ENCODE measurements at places on chromosomes 7 and 10.
A peak's percentile ranks its signal among the peaks of the same experiment; 100 is the strongest.

DNA sequence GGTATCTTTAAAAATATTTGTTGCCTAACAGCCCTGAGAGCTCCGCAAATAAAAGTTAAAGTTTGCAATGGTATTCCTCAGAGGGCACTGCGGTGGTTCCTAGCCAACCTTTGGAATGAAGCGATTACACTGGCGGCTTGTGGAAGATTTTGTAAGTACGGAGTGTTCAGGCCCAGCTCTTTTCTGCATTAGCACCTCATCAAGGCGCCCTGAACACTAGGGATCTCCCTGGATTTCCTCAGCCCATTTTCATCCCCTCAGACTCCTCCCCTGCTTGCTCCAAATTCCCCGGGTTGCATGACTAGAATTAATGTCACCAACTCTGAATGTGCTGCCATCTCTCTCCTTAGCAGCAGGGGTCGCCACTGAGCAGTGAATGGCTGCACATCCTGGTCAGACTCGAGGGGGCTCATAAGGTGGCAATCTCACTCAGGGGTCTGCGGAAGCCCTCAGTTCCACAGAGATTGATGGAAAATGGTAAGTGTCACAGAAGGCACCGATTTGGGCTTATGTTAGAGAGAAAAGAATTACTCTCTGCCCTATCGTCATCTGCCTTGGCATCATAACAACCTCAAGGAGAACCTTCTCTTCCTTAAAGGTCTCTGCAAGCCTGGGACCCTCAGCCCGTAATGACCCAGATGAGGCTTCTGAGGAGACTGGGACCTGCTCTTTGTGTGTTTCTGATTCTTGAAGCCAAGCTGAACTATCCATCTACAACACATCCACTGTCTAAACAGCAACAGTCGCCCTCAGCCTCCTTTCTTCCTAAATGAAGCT lies 262.8 kb upstream of the AOAH start:
- DNase-seq: peak; percentile 68

DNA sequence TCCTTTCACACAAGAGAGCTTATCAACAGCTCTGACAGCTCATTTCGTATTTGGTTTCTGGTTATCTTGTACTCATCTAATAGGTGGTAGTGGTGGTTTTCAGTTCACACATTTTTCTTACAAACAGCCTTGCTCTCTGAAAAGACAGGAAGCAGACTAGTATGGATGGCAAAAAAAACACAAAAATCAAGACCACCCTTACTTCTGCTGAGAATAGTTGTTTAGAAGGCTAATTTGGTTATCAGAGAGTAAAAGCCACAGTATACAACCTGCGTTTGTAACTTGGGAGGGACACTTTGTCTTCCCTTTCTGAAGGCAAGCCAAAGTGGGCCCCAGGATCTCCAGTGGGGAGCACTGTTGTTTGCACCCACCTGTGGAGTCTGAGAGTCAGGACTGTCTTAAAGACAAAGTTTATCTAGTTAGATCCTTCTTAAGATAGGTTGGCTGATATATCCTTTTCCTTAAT lies 68.0 kb downstream of the PIP4K2A start:
- no peak for DNase-seq

DNA sequence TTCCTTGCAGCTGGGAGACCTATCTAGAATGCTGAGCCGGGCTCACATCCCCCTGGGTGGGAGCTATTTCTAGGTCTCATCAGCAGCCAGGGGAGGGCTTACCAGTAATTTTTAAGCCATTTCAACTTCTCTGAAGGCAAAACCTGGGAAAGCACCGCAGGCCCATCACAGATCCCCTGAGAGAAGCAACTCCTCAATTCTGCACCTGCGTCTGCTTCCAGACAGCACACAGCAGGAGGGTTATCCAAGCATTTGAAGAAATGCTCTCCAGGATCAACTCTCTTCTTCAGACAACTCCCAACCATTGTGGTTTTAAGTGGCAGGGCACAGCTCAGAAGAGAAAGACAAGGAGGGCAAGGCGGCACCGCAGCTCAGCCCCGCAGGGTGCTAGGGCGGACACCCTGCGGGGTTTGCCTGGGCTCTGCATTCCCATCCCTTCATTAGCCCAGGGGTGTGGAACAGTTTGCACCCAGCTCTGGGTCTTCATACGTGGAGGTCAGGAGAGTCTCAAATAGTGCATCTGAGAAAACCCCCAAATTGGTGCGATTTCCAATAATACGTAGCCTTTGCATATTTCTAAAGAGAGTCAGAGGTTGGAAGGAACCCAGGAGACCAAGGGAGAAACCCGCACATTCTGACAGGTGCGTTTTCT lies 618.7 kb downstream of the DNAJB6 start:
- no peak for DNase-seq

GRCh38 chr10:70647086-70647485 lies 25.2 kb upstream of the ADAMTS14 start:
- DNase-seq: no peak

- DNase-seq: no peak
These were observed 44.0 kb downstream of the ADK start for GRCh38 chr10:74194999-74195398.

DNA sequence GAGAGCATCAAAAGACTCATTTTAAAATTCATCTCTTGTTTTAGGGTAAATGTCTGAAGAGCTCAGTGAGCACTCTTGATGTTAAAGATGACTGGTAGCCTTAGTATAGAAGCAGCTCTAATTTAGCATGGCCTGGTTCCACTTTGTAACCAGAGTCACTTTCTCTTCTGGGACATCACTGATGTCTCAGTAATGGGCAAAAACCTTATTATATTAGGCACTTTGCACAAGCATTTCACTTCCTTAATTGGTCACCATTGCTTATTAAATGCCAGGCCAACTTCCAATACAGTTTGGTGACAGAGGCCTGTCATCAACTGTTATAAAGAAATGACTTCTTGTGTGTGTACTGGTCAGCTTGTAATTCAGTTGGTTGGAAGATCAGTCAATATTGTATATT lies 53.0 kb downstream of the STEAP1B start:
- no peak for DNase-seq

- no peak for DNase-seq
These were observed 1.0 kb downstream of the MMD2 start for GRCh38 chr7:4957847-4958476.

DNA sequence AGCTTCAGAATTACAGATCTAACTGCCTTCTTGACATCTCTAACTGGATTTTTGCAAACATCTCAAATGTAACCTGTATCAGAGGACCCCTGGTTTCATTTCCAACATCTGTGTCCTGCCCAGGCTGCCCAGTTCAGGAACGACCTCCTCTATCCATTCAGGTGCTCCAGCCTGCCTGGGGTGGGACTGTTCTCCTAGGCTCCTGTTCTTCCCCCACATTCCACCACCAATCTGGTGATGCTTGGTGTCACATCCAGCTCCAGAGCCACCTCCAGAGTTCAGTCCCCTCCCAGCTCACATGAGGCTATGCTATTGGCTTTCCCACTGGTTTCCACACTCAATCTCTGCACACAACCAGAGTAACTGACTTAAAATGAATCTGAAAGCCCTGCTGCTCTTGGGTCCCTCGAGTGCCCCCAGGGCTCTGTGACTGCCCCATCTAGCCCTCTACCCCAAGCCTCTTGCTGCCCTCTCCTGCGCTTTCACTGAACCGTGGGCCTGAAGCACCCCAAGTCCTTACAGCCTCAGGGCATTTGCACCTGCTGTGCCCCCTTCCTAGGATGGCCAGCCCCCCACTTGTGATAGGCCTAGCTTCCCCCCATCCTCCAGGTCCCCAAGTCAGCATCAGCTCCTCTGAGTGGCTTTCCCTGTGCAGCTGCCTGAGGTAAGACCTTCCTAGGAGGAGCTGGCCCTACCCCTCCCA lies 46.1 kb downstream of the PPIF start:
- peak; percentile 12 for DNase-seq
